ENCODE measurements at places on chromosomes 1 and 21.

DNA sequence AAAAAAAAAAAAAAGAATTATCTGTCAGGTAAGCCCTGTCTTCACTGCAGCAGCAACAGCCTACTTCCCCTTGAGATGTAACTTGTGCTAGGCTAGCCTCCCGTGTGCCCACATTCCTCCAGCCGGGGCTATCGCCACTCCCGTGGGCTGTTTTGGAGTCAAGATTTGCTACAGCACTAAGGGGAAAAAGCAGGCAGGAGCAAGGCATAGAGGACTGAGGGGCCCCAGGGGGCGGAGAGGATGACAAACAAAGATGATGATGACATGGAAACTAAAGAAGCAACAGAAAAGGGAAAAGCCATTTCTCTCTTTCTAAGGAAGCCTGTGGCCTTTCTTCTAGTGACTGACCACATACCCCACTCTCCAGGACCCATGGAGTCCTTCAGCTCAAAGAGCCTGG lies 1.9 kb downstream of the TNFAIP8L2 start:
- DNase-seq: peak; percentile 61

DNA sequence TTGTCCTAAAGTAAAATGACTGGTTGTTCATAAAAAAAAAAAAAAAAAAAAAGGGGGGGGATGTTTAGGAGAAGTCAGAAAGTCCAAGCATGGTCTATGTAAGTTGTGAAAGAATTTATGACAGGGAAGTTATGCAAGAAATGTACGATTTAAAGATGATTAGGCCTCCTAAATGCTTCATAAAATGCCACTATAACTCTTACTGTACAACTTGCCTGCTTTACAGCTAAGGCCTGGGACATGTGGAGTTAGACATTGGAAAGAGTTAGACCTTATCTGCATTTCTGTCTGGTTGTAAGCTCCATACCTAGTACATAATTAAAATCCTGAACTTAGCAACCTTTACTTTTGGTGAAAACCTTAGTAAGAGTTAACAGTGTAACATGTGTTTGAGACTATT lies 150.0 kb downstream of the TPR start:
- no peak for DNase-seq

- no peak for DNase-seq
Measured at GRCh38 chr1:209527372-209527771, 56.1 kb upstream of the CAMK1G start.

DNA sequence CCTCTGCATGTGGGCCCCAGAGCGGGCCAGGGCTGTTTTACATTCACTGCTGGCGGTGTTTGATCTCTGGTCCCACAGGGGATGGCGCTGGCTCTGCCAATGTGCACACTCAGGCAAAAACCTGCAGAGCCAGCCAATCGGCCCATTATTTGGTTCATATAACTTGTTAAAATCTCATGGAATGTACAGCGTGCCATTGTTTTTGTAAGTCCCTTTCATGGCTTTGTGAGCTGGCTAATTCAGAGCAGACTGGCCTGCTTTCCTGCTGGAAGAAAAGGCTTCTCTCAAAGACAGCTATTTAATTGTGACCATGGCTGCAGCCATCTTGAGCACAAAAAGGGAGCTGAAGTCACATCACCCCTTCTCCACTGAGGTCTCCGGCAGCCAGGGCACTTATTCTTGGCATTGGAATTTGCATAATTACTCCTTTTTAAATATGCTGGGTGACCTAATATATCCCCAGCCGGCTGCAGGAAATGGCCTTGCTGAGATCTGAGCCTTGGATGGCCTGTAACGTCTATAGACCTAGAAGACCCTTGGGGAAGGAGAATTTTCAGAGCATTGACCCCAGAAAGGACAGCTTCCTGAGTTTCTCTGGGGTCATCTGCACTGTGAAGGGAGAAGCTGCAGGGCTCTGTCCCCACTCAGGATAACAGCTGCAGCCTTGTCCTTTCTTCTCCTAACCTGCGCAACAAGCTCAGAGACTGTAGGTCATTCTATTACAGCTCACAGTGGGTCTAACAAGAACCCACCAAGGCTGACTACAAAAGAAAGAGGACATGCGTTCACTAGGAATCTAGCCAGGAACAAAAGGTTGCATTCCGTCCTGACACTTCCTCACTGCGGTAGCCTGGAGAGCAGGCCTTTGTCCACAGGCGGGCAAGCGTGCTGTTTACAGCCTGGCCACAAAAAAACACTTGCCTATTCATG lies 45.8 kb downstream of the BCAR3 start:
- no peak for DNase-seq
